ENCODE measurements at places on chromosomes 16 and 17. TPM values are rescaled to one million over a fixed set of nuclear protein-coding genes. Genes with fewer than 3 reads are reported as not detected.
A peak's percentile ranks its signal among the peaks of the same experiment; 100 is the strongest.

- DNase-seq: no peak
Measured at GRCh38 chr17:51372345-51373004, 112.1 kb downstream of the UTP18 start.

DNA sequence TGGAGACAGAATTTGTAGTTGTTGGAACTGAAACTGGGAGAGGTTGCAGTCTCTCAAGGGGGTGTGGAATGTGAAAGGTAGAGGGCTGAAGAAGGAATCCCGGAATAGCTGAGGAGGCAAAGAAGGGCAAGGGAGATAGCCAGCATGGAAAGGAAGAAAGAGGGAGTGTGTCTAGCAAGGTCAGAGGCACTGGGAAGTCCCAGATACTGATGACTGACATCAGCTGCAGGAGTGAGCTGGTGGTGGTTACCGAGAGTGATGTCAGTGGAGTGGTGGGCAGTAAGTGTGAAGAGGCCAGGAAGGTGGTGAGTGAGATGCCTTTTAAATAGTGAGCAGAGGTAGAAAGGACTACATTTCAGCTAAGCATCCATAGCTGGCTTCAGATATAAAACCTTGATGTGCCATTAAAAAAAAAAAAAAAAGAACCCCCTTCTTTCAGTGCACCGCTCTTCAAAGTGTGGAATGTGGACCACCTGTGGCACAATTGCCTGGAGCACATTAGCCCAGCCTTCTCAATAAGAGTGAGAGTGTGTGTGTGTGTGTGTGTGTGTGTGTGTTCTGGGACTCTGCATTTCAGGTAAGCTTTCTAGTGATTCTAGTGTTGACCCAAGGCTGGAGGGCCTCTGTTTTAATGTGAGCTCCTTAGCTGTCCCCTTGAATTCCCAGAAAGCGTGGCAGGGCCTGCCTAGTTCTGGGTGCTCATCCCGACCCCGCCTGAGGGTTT is 8.5 kb downstream of the PRMT7 start:
- DNase-seq: no peak

GRCh38 chr17:57528058-57528451 is 217.0 kb downstream of the CCDC182 start:
- DNase-seq: no peak

- DNase-seq: no peak
Measured at GRCh38 chr17:59876107-59876506, 16.6 kb downstream of the TUBD1 start.

The CYBC1 gene
- 29.4 TPM for total RNA-seq

The CD300LG gene
- total RNA-seq: 16.6 TPM

- no peak for DNase-seq
Measured at GRCh38 chr17:55420067-55420775, 1.4 kb downstream of the MMD start.

GRCh38 chr16:15552507-15552906 is 90.4 kb downstream of the MARF1 start:
- no peak for DNase-seq

DNA sequence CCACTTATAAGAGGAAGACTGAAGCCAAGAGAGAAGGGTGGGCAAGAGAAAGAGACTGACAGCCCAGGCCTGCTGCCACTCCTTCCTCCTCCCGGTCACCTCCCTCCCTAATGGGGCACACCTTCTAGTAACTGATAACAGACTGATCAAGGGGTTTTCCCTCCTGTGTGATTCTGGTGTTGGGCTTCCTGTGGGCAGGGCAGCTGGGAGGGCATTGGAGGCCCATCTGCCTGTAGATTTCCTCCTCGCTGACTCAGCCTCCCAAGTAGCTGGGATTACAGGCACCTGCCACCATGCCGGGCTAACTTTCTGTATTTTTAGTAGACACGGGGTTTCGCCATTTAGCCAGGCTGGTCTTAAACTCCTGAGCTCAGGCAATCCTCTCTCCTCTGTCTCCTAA is 16.2 kb downstream of the CA4 start:
- DNase-seq: no peak

The ASPA gene
- total RNA-seq: 3.8 TPM

GRCh38 chr17:59432657-59433056 is 101.2 kb downstream of the YPEL2 start:
- no peak for DNase-seq

DNA sequence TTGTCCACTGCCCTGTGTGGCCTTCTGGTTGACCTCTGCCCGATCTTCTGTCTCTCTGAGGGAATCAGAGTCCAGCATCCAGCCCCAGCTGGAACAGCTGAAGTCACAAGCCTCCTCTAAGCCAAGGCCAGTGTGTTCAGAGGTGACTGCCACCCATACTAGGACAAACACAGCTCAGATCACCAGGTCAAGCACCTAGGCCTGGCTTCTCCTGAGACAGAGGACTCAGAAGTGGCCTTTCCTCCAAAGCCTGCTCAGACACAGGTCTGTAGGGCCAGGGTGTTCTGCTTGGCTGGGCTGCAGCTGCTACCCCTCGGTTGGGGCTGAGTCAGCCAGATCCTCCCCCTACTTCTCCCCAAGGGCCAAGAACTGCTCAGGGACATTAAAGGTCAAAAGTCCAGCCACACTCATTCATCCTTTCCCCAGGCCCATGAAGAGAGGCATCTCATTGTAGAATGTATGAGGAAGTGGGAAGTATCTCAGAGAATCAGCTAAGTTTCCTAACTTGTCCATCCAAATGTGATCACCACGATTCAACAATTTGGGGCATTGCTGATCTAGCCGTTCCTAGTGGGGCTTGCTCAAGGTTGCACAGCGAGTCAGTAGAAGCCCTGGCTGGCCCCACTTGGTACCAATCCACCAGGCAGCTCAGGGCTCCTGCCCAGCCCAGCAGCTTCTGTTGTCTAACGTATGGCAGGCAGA is 7.6 kb downstream of the SLC46A1 start:
- DNase-seq: no peak

DNA sequence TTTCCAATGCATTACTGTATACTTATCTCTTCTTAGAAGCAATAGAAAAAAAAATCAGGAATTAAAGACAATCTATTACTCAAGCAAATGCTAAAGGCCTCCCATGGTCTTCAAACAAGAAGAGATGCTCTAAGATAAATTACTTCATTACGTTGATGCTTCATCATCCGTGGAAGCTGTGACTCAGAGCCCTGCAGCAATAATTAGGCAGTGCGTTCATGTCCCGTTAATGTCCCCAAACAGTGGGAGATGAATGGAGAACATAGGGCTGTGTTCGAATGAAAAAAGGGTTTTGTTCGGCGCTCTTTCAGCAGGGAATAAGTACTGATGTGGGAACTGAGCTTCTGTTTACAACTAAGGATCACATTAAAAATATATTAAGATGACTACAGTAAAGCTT is 15.9 kb upstream of the PDXDC1 start:
- no peak for DNase-seq

DNA sequence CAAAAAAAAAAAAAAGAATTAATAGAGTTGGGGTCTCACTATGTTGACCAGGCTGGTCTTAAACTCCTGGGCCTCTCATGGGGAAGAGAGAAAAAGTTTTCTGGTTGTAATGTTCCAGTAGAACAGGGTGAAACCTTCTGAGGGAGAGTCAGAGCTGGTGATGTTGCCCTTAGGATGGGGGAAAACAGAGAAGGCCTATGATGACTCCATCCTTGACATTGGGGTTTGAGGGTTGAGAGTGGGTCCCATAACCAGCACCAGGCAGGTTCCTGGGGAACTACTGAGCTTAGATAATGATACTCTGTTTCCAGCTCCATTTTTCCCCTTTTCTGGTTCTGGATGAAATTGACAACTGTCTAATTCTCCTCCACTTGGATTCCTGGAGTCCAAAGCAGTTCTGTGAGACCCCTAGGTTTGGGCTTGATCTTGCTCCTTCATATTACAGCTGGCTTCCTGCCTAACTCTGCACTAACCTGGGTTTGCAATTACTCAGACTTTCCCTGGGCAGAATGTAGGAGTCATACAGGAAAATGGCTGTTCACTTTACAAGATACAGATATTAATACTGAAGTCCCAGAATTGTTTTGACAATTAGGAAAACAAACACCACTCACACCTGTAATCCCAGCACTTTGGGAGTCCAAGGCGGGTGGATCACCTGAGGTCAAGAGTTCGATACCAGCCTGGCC is 62.8 kb upstream of the B4GALNT2 start:
- no peak for DNase-seq

The ALDH3A2 gene
- total RNA-seq: 64.4 TPM

- DNase-seq: no peak
Measured at GRCh38 chr16:58211846-58212245, 13.9 kb upstream of the CSNK2A2 start.

- DNase-seq: no peak
Measured at GRCh38 chr17:29612404-29613280, 10.1 kb downstream of the CORO6 start.

GRCh38 chr17:82228278-82228841 is 482 bp upstream of the SLC16A3 start:
- peak; percentile 91 for DNase-seq

The RAB26 gene
- 0.87 TPM for total RNA-seq

The C16orf96 gene
- total RNA-seq: 0.05 TPM

DNA sequence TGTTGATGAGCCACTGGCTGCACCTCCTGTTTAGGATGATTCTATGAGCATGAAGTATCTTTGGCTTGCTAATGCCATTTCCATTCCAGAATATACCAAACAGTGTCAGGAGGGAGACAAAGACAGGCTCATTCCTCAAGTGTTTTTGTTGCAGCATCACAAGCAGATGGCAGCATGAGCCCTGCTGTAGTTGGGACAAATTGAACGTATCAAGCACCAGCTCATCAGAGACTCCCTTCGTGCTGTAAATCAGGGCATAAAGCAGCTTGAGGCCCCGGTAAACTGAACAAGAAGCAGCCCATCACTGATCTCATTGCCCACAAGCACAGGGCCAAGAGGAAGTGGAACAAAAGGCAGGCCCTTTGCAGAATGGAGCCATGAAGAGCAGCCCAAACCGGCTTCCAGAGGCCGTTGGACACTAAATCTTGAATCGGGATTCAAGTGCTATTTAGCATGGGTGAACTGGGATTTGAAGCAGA is 45.9 kb upstream of the HS3ST3A1 start:
- DNase-seq: no peak

DNA sequence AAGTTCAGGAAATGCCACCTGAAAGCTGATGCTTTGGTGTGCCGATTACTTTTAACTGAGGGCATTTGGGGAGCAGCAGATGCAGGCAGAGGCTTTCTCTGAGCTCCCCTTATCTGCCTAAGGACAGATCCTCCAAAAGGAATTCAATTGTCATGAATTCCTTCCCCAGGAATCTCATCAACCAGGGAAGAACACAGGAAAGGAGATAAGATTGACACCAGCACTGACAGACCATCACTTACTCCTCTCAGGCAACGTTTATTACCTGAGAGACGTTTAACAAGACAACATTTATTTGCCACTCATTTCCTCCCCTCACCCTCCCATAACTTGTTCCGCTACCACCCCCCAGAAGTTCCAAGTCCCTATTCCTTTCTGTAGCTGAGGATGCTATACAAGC is 17.6 kb upstream of the CDRT4 start:
- DNase-seq: no peak

DNA sequence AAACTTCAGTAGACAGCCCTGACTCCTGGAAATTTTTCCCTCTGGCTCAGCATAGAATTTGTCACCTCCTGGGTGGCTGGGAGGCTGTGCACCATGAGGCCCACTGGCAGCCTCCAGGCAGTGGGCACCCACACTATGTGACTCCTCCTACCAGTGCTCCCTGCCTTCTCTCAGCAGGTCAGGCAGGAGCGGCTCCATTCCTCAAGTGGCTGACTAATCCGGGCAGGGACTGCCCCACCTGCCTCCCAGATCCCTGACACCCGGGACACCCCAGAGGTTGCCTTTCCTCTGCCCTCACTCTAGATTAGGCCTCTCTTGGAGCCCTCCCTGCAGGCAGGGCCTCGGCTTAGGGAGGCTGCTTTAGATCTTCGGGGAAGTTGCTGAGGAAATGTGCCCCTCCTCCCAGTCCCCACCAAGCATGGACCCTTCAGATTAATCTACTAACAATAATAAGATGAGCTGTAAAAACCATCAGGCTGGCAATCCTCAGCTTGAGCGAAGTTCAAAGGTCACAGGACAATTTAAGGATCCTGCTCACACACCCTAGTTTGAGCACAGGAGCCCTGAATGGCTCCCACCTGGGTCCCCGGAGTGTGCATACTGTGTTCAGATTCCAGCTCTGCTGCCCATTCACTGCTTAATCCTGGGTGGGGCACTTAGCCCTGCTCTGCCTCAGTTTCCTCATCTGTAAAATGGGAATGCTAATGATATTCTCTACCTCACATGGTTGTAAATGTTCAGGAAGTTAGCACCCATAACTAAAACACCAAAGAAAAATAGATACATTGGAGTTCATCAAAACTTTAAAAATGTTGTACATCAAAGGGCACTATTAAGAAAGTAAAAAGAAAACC is 10.0 kb upstream of the MYCBPAP start:
- no peak for DNase-seq

The TTLL6 gene
- 0.08 TPM for total RNA-seq

DNA sequence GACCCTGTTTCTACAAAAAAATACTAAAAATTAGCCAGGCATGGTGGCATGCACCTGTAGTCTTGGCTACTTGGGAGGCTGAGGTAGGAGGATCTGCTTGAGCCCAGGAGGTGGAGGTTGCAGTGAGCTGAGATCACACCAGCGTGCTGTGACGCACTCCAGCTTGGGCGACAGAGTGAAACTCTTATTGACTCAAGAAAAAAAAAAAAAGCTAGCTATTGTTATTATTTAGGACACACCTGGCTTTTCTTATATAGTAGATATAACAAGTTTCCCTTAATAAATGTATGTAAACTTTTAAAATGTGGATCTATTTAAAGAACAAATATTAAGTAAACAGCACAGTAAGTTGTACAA is 1.8 kb downstream of the RABEP2 start:
- no peak for DNase-seq

- DNase-seq: no peak
Measured at GRCh38 chr16:11506741-11507305, 79.9 kb downstream of the LITAF start.

The ATP2A1 gene
- 0.11 TPM for total RNA-seq

The SEPTIN12 gene
- not detected for total RNA-seq

The MILR1 gene
- total RNA-seq: 3.8 TPM

- DNase-seq: no peak
Measured at GRCh38 chr16:66898933-66899309, 18.6 kb downstream of the PDP2 start.

GRCh38 chr16:50724306-50724705 is 17.6 kb upstream of the CYLD start:
- no peak for DNase-seq

The TBC1D3G gene
- not detected for total RNA-seq

GRCh38 chr16:57960826-57961472 is 10.0 kb downstream of the CNGB1 start:
- peak; percentile 14 for DNase-seq

The PIMREG gene
- total RNA-seq: 0.60 TPM

The CBX2 gene
- 4.2 TPM for total RNA-seq
